ENCODE measurements at places on chromosomes 12 and 14.

- DNase-seq, result no peak
Observed at GRCh38 chr12:122116707-122117535, 38.4 kb downstream of the MLXIP start.

- DNase-seq, result no peak
Observed at GRCh38 chr12:111089616-111090015, 169.2 kb upstream of the MYL2 start.

DNA sequence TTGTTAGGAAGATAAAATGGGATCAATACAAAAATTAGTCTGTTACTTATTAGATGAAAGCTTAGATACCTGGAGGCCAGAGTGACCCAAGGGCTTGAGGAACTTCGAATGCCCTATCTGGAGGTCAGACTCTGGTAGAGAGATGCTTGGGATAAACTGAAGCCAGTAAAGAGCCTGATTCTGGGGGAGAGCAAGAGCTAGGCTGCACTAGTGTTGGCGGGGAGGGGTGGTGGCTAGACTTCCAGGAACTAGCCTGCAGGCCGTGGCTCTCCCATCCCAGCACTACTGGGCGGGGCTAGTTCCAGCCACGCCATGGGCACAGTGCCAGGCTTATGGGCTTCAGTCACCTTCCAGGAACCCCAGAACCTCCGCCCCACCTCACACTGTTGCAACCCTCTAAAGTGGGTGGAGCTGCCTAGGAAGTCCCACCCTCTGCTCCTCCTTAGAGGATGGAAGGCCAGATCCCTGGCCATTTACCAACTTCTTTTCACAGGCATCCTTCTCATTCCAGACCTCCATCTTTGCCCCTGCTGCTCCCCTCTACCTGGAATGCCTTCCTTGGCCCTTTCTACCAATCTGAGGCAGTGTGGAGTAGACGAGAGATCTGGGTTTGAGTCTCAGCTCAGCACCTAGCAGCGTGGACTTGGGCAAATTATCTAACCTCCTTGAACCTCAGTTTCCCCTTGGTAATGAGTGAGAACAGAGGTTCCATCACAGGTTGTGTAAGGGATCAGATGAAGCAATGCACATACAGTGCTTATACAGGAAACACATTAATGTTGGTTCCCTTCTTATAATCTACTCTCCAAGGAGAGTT, 6.3 kb upstream of the NFE2 start:
- no peak for DNase-seq

DNA sequence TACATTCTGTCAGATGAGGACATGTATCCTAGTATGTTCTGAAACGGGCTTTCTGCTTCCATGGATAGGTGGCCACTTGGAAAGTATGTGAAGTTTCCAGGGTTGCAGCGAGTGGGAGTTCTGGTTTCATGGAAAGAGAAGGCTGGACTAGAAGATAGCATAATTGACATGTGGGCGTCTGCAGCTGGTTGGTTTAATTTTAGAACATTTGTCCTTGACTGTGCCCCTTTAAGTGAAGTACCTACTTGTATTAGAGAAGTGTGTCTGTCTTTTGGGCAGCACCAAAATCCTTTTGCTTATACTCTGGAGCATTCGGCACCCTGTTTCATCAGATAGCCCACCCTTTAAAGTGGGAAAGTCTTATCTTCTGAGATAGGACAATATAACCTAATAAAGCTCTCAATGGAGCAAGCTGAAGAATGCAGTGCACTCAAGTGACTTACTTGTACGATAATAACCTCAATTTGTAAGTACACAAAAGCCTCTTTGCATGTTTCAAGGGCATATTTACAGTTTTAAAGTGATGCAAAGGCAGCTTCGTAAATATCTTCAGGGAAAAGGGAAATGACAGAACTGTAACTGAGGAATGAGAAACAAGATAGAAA, 35.2 kb downstream of the NTN4 start:
- no peak for DNase-seq

DNA sequence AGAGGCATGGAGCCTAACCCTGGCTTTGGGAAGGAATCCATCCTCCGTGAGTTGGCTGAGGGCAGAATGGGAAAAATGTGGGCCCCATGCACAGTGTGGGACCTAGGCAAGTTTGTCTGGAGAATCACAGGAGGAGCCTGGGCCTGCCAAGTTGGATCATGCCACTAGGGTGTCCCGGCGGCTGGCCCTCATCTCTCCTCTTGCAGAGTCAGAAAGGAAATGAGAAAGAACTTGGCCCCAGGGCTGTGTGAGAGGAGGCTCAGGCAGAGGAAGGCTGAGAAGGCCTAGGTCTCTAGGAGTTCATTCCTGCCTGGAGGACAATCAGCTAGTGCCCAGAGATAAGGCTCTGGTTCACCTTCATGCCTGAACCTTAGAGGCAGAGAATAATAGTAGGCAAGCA, 2.5 kb upstream of the ESRRB start:
- no peak for DNase-seq

- peak; percentile 6 for DNase-seq
Observed at GRCh38 chr12:54988402-54989054, 4.0 kb upstream of the TESPA1 start.

GRCh38 chr14:105151838-105152793, 16.5 kb downstream of the JAG2 start:
- no peak for DNase-seq

DNA sequence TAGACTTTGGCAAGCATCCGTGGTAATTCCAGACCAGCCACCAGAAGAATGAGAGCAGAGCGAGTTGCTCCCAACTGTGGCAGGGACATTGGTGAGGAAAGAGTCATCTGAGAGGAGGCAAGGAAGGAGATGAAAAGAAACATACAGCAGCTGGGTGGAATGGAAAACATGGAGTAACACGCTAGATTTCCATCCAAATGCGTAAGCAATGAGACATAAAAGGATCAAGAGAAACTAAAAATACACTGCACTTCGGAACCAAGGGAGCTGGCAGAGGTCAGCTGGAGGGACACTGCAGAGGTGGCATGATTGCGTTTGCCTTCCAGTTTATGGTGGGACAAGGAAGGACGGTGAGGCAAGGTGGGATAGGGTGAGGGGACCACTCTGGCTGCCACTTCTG, 82.9 kb downstream of the DDX51 start:
- peak; percentile 52 for DNase-seq

GRCh38 chr12:127240249-127240929, 1026.6 kb upstream of the TMEM132C start:
- no peak for DNase-seq

DNA sequence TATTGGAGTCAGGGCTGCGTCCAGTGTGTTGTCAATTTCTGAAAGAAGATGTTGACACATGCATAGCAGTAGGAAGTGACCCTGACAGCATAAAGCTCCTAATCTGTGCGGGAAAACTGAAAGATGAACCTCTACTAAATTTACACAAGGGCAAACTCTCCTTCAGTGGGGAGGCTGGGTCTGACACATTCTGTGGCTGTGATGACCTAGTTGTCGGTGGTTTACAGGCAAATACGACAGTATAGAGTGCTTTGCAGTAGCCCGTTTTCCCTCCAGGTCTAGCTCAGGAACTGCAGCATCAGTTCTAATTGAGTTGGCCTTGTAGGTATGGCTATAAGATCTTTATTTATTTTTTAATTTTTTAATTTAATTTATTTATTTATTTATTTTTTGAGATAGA, 14.8 kb upstream of the GABARAPL1 start:
- no peak for DNase-seq

- DNase-seq, result peak; percentile 32
Observed at GRCh38 chr14:69612014-69612782, 802 bp downstream of the SUSD6 start.

DNA sequence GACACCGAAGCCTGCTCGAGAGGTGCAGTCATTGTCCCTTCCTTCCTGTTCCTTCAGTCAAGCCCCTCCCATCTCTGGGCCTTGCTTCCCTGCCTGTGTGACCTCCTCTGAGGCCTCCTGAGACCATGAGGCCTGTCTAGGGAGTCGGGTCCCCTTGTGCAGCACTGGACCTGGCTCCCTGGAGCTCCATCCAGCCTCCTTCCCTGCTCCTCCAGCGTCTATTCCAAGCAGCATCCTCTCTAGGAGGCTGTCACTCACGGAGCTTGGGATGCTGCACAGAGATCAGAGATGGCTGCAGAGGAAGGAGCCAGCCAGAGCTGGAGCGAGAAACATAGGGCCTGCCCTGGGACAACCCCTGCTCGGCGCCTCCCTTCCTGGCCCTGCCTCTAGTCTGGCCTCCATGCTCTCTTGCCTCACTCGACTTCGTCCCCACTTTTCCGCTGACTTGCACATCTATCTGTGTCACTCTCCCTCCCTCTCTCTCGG, 142.7 kb downstream of the BCL11B start:
- no peak for DNase-seq

DNA sequence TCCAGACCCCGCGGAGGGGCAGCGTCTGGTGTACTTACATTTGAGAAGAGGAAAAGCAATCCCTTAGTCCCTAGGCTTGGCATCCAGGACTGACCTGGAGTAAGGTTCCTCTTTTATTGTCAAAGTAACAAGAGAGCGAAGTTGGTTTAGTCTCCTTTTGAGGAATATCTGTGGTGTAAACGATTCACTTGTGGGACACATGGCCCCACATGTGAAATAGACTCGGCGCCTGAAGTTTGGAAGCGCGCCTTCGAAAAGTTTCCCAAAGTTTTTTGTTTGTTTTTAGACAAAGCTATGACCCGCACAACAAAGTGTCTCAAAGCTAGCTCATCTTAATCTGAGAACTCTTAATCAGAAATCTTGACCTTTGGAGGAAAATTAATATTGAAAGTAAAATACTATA, 744 bp downstream of the STYX start:
- DNase-seq, result no peak

- no peak for DNase-seq
Observed at GRCh38 chr12:70520847-70521246, 116.4 kb downstream of the PTPRB start.

GRCh38 chr12:45794422-45794821, 64.9 kb downstream of the ARID2 start:
- DNase-seq, result no peak

- no peak for DNase-seq
Observed at GRCh38 chr12:65725376-65725775, 98.9 kb upstream of the HMGA2 start.

GRCh38 chr14:90692061-90692460, 124.2 kb downstream of the TTC7B start:
- peak; percentile 86 for DNase-seq

GRCh38 chr14:73264885-73265720, 27.8 kb downstream of the PAPLN start:
- DNase-seq, result no peak

GRCh38 chr12:50546441-50547318, 41.9 kb downstream of the DIP2B start:
- DNase-seq, result no peak

DNA sequence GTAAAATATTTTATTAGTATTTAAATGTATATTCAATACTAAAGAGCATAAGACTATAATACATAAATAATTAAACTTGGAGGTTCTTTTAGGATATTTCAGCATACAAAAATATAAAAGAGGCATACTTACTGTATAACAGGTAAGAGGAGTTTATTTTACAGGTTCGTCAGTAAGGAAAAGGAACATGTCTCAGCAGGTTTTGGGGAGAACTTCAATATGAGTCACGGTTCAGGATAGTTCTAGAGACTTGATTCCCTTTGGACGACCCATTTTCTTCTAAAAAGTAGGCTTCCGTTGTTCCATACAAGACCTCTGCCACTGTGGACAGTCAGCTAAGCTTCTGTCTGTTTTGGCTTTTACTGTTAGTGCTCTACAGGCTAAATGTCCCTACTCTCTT, 181.1 kb downstream of the ALX1 start:
- no peak for DNase-seq

DNA sequence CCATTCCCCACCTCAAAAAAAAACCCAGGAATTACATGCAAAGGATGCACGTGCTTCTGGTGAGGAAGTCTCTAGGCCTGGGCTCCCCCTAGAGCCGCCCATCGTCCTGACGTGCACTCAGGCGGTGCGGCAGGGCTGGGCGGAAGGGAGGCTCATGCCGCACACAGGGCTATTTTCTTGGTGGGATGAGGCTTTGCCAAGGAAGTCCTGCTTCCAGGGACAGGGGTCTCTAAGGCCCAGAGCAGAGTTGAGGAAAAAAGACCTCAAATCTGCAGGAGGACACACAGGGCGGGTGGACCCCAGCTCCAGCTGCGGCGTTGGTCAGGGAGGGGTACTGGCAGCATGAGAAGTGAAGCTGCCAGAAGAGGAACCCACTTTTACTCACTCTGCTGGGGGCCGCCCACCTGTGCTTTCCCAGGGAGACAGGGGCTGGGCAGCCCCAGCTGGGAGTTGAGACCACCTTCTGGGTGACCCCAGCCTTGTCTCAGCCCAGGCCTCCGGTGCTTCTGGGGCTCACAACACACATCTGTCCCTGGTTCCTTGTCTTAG, 4.2 kb downstream of the RHOF start:
- DNase-seq, result no peak

GRCh38 chr12:49827401-49828099, 663 bp downstream of the NCKAP5L start:
- peak; percentile 69 for DNase-seq

DNA sequence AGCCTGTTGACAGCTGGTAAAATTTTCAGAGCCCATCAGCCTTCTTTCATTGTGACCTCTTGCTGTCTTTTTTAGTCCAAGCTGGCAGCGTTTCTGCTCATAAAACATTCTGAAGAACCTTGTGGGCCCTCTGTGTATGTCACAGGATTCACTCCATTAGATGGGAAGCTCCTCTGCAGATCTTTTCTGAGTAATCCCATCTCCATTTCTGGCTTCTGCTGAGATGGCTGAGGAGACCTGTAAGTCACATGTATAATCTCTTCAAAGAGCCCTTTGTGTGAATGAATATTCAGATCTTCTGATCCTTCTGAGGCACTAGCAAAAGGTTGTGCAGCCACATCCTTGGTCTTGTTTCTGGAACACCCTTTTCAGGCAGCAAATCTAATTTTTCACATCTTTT, 2.8 kb downstream of the RXYLT1 start:
- no peak for DNase-seq

DNA sequence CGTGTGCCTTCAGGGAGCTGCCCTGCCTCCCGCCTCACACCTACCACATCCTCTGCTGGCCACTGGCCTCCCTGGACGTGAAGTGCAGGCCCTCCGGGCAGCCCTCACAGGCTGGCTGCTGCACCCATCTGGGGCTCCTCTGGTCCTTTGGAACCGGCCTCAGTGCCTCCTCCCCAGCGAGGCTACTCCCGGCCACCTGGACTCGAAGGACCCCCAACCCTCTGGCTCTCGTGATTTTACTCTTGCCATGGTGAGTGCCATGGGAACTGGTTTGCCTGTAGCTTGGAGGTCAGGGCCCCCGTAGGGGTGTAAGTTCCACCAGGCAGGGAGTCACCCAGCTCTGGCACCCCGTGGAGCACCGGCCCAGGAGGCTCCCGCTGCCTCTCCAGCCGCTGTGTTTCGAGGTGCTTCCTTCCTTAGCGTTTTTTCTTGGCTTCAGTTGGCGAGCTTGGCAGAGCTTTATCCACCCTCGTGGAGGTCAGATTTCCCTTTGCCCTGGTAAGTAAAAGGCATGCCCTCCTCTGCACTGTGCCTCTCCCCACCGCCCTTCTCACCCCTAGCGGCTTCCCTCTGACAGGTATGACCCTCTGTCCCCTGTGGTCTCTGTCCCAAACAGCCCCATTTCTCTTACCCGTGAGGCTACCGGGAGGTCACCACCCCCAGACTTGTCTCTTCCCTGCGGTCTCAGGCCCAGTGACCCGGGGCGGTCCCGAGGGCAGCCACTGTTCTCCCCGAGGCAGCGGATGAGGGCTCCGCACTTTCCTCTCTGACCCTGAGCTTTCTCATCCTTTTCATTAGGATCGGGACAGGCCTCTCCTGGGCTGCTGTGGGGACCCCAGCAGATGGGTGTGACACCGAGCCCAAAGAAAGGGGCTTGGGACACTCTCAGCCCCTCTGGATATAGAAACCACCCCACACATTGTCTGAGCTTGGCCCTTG, 203.1 kb upstream of the C14orf180 start:
- no peak for DNase-seq
